Memory B cell (primary cell): ENCODE measurements at places on chromosomes 1 and 21.
A peak's percentile ranks its signal among the peaks of the same experiment; 100 is the strongest.

DNA sequence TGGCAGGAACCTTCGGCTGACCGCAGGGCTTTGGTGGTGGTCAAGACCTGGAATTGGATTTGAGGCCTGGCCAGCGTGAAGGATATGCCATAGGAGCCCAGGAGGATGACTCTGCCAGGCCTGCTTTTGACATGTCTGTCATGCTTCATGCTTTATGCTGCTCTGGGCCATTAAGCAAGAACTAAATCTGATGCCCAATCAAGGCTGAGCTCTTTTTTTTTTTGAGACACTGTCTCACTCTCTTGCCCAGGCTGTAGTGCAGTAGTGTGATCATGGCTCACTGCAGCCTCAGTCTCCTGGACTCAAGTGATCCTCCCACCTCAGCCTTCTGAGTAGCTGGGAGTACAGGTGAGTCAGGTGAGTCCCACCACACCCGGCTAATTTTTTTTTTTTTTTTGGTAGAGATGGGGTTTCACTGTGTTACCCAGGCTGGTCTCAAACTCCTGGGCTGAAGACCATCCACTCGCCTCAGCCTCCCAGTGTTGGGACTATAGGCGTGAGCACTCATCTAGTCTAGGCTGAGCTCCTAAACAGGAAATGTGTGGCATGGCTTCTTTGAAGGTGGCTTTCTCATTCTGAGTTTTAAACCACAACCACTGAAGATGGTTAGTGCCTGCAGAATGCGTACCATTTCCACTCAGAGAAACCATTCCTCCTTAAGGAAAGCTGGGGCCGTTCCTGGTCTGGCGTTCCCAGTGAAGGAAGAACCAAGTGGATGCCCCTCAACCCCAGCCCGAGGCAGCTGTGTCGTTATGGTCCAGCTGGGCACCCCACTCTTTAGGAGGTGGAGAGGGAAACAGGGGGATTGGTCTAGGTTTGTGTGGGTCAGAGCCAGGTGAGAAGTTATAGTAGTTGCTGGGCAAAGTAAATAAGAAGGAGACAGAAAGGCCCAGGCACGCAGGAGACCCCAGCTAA is 34.2 kb upstream of the ATP5PO start:
- peak overlapping the region; percentile 14 for H3K4me3 ChIP-seq
- no peaks in the 10 kb centered on the region for H3K36me3 ChIP-seq
- H3K4me1 ChIP-seq, result peaks cover 37% of the 10 kb centered on the region
- DNase-seq, result no peak

DNA sequence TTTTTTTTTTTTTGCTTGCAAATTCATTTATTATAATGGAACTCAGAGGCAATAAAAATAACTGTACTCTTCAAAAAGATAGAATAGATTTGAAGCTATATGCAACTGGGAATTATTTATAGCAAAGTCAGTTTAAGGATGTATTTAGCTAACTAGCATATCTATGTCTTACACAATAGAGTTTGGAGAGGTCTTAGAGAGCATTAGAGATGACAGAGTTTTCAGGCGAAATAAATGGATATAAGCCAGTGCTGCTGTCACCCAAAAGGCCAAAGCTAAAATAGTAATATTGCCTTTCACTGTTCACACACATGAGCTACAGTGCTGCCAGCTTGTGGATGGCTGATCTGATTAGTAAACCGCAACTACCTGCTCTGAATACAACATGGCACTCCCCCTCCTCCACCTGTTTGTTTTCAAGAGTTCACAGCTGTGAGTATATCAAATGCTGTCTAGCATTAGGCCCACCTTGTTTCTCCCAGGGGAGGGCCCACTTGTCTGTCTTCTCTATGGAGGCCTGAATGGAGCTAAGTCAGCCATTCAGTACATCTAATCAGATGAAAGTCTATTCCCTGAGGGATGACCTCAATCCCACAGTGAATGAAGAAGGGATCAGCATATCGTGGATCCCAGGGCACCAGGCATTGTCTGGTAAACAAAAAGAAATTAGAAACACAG is 25.2 kb upstream of the SSX2IP start:
- no peaks in the 10 kb centered on the region for H3K4me1 ChIP-seq
- no peaks in the 10 kb centered on the region for H3K36me3 ChIP-seq
- H3K27ac ChIP-seq, result no peak overlapping the region
- peaks cover 3% of the 10 kb centered on the region for H3K27me3 ChIP-seq
- no peak overlapping the region for H3K4me3 ChIP-seq
- no peak for DNase-seq

DNA sequence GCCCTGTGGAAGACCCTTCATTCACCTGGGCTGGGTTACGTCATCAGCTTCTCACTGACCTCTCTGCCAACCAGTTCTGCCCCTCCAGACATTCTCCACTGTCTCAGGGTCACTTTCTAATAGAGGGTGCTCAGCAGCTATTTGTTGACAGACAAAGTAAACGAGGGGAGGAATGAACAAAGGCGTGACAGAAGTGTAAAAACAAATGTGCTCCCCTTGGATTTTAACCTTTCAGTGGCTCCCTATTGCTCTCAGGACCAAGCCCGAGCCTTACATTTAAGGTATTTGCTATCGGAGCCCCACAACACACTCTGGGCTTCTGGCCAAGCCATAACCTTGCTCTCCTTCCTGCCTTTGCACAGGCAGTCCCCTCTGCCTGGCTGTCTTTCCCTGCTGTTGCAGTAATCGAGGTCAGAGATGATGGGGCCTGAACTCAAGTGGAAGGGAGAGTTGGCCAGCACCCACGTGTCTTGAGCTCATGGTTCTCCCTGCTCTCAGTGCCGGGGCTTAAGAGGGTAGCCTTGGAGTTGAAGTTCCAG is 9.3 kb upstream of the MARCKSL1 start:
- H3K27ac ChIP-seq, result no peak overlapping the region
- no peak for DNase-seq
- H3K36me3 ChIP-seq, result no peaks in the 10 kb centered on the region
- peaks cover 6% of the 10 kb centered on the region for H3K4me1 ChIP-seq
- no peak overlapping the region for H3K4me3 ChIP-seq

DNA sequence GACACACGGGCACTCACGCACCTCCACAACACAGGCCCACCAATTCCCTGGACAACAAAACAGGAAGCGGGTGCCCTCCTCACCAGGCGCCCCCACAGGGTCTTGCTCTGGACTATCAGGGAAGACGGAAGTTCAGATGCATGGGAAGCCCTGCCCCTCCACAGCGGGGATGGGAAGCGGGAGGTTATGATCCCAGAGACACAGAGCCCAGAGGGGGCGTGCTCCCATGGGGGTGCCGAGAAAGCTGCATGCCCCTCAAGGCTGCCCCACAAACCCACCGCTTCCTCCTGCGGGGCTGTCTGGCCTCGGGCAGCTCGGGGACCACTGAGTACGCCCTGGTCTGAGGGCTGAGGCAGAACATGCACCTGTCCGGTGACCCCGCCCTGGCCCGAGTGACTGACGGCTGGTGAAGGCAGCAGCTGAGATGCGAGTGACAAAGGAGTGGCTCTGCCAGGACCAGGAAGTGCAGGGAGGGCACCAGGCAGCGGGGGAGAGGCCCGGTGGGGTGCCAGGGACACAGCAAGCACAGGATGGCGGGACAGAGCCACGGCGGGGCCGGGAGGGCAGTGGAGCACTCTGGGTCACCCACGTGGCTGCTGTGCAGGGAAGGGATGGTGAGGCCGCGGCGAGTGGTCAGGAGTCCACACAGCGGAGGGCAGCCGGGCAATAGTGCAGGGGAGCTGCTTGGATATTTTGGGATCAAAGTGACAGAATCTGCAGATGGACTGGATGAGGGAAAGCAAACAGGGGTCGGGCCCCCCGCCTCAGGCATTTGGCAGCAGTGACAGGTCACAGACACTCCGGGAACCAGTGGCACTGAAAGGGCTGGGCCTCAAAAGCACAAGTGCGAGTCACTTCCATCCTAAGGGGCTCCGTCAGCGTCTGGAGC is 18.6 kb downstream of the NADK start:
- H3K4me3 ChIP-seq, result no peak overlapping the region
- no peak for DNase-seq
- H3K4me1 ChIP-seq, result peaks cover 2% of the 10 kb centered on the region
- H3K27ac ChIP-seq, result no peak overlapping the region
- peaks cover 16% of the 10 kb centered on the region for H3K36me3 ChIP-seq

- H3K4me1 ChIP-seq, result no peaks in the 10 kb centered on the region
- H3K27ac ChIP-seq, result no peak overlapping the region
- DNase-seq, result no peak
- no peaks in the 10 kb centered on the region for H3K36me3 ChIP-seq
- peaks cover 13% of the 10 kb centered on the region for H3K27me3 ChIP-seq
These were observed 49.8 kb upstream of the SEC16B start for GRCh38 chr1:178019622-178020021.

DNA sequence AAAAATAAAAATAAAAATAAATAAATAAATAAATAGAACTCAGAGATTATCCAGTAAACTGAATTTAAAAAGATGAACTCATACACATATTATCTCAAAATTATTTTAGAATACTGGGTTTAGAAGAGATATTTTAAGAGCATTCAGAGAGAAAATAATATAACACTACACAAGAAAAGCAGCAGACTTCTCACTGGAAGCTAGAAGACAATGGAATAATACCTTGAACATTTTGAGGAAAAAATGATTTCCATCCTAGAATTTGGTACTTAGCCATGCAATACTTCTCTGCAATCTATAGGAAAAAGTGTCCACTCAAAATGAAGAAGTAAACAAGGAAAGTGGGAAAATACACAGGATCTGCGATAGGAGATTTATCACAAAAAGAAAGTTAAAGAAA is 24.2 kb downstream of the TRMT1L start:
- DNase-seq, result no peak
- no peaks in the 10 kb centered on the region for H3K4me1 ChIP-seq
- no peak overlapping the region for H3K27ac ChIP-seq
- peaks cover 30% of the 10 kb centered on the region for H3K36me3 ChIP-seq

GRCh38 chr1:206579747-206580437 is 32.4 kb downstream of the EIF2D start:
- peak overlapping the region; percentile 96 for H3K27ac ChIP-seq
- H3K27me3 ChIP-seq, result no peaks in the 10 kb centered on the region
- peaks cover 20% of the 10 kb centered on the region for H3K36me3 ChIP-seq
- DNase-seq, result peak; percentile 74

DNA sequence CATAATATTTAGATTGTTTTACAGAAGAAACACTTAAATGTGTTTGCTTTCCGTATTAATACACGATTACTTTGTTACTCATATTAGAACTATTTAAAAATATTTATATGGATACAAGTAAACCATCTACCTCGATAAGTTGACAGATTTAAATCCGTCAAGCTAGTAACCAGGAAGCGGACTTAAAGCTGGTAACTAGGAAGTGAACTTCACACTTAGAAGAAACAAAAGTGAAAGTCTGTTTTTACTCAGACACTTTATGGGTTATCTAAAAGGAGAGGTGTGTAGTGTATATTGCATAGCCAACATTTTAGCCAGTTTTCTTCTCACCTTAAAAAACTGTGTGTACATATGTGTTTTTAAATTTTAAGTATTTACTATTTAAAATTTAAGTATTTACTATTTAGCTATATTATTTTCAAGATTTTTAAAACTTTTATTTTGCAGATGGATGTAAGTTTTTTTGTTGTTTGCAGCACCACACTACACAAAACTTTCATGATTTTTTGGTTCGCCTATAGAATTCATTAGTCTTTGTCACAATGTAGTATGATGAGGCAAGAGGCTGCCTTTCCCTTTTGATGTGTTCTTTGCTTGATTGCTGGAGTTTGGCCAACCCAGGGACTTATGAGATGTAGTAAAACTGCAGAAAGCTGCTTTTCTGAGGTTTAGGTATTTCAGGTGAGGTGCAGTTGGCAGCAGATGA is 2.7 kb downstream of the USP25 start:
- peak overlapping the region; percentile 90 for H3K27ac ChIP-seq
- peak overlapping the region; percentile 77 for H3K4me3 ChIP-seq
- no peak for DNase-seq
- peaks cover 26% of the 10 kb centered on the region for H3K4me1 ChIP-seq
- peaks cover 5% of the 10 kb centered on the region for H3K36me3 ChIP-seq
- no peaks in the 10 kb centered on the region for H3K27me3 ChIP-seq

DNA sequence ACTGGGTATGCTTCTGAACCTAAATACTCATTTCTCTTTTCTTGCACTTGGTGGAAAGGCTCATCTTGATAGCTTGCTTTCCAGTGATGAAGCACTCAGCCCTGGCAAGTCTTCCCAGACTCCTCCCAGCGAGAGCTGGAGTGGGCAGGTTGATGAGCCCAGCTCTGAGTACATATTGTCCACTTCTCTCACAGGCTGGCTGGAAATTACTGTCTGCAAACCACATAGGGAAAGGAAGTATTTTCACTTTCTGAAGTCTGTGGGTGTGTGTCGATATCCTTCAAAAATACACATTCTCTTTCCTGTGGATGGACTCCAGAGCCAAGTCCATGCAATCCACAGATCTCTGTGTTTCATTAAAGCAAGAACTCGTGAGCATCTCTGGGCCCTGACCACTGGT is 38.7 kb upstream of the CNTN2 start:
- peaks cover 25% of the 10 kb centered on the region for H3K27me3 ChIP-seq
- no peak overlapping the region for H3K27ac ChIP-seq
- no peaks in the 10 kb centered on the region for H3K36me3 ChIP-seq
- no peak for DNase-seq
- no peak overlapping the region for H3K4me3 ChIP-seq

DNA sequence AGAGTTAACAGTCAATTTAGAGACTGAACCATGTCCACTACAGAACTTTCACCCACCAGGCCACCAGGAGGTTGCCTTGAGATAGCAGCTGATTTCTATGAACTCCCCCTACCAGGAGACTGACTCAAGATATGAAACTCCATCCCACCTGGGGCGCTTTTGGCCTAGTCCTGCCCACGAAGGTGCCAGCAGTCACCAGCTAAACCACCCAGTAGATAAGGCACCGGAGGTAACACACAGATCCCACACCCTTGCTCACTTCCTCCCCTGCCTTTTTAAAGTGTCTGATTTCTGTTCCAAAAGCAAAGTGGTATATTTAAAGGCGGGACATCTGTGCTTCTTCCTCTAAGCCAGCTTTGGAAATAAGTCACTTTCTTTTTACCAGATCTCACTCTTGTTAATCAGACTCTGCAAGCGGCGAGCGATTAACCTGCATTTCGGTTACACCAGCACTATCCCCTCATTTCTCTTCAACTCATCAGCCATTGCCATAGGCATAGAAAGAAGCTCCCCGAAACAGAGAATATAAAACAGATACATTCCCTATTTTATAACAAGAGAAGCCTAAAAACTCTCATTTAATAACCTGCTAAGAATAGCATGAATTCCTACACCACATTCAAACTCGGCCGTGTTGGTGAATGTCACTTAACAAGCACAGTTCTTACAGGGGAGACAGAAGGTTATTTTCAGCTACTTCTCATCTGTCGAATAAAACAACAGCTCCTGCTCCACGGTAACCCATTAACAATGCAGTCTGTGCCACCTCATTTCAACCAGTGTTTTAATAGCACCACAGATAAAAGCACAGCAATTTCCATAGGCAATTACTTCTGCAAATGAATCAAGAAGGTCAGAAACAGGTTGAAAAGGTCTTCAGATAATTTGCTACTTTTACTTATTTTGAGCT is 318.1 kb downstream of the KCNH1 start:
- H3K4me1 ChIP-seq, result peaks cover 19% of the 10 kb centered on the region
- no peak for DNase-seq
- H3K27ac ChIP-seq, result no peak overlapping the region
- no peak overlapping the region for H3K4me3 ChIP-seq

- no peak for DNase-seq
- no peaks in the 10 kb centered on the region for H3K27me3 ChIP-seq
- H3K36me3 ChIP-seq, result peaks cover 23% of the 10 kb centered on the region
- H3K27ac ChIP-seq, result no peak overlapping the region
- H3K4me3 ChIP-seq, result no peak overlapping the region
- peaks cover under 1% of the 10 kb centered on the region for H3K4me1 ChIP-seq
These were observed 39.8 kb downstream of the USP1 start for GRCh38 chr1:62476525-62477219.
